Lower lobe of right lung (tissue), 2 donors: ENCODE measurements at places on chromosomes 3 and 15. TPM values are rescaled to one million over a fixed set of nuclear protein-coding genes. Genes with fewer than 3 reads are reported as not detected.

TIGIT gene
- 1.7 TPM for total RNA-seq

GOLGA8Q gene
- total RNA-seq = not detected

NANOGP8 gene
- 0.59 TPM for total RNA-seq

MED12L gene
- 0.44 TPM for total RNA-seq

OR5K2 gene
- total RNA-seq = not detected
